NCI-H460 (cell line): ENCODE measurements at places on chromosomes 7 and 10. TPM values are rescaled to one million over a fixed set of nuclear protein-coding genes. Genes with fewer than 3 reads are reported as not detected.

- DNase-seq: no peak
Measured at GRCh38 chr10:74901301-74901700, 74.9 kb downstream of the KAT6B start.

DNA sequence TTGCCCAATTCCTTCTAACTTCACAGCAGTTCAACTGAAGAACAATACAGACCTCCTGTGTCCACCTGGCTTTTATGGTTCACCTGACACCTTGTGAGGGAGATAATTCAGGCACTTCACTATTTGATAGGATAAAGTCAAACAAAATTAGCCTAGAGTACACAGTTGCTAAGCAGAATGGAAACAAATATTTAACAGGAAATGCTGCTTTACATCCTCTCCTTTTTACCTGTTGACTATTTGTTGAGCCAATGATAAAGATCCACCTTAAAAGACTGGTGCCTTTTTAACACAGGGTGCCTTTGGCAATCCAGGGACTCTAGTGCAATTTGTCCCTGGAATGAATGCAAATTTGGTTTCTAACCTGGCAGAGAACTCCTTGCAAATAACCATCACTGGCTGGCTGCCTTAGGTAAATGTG is 39.8 kb downstream of the ITPRID1 start:
- no peak for DNase-seq

Gene CFAP70
- total RNA-seq: 0.15 and 0.32 TPM in 2 replicates

Gene KLHDC10
- total RNA-seq: 36.9 and 48.0 TPM in 2 replicates

Gene PRSS37
- not detected in 2 replicates for total RNA-seq

Gene FXYD4
- total RNA-seq: 0.50 and 1.8 TPM in 2 replicates
